Muscle of back (tissue), 13 donors: ENCODE measurements at places on chromosomes 16 and 17. TPM values are rescaled to one million over a fixed set of nuclear protein-coding genes. Genes with fewer than 3 reads are reported as not detected.

Gene HOXB1
- polyA plus RNA-seq = not detected

Gene GP1BA
- 1.7 TPM for polyA plus RNA-seq

Gene SEPTIN12
- 9.8 TPM for polyA plus RNA-seq

Gene KRTAP1-5
- polyA plus RNA-seq = not detected

Gene CCL5
- 7.3 TPM for polyA plus RNA-seq

Gene NPIPB13
- 2.0 TPM for polyA plus RNA-seq

Gene RHBDL1
- 0.85 TPM for polyA plus RNA-seq

GRCh38 chr17:56038131-56038530, 115.1 kb upstream of the ANKFN1 start:
- peak; percentile 6 for DNase-seq

GRCh38 chr17:74280093-74280513, 6.1 kb downstream of the DNAI2 start:
- no peak for DNase-seq

- DNase-seq = peak; percentile 55
Measured at GRCh38 chr16:65833171-65833871, 533.2 kb upstream of the CDH5 start.

- no peak for DNase-seq
Measured at GRCh38 chr16:23651943-23652468, 10.7 kb downstream of the DCTN5 start.

- DNase-seq = no peak
Measured at GRCh38 chr17:28702752-28703150, 8.9 kb downstream of the PROCA1 start.

- no peak for DNase-seq
Measured at GRCh38 chr17:78364436-78365281, 4.8 kb upstream of the SOCS3 start.

DNA sequence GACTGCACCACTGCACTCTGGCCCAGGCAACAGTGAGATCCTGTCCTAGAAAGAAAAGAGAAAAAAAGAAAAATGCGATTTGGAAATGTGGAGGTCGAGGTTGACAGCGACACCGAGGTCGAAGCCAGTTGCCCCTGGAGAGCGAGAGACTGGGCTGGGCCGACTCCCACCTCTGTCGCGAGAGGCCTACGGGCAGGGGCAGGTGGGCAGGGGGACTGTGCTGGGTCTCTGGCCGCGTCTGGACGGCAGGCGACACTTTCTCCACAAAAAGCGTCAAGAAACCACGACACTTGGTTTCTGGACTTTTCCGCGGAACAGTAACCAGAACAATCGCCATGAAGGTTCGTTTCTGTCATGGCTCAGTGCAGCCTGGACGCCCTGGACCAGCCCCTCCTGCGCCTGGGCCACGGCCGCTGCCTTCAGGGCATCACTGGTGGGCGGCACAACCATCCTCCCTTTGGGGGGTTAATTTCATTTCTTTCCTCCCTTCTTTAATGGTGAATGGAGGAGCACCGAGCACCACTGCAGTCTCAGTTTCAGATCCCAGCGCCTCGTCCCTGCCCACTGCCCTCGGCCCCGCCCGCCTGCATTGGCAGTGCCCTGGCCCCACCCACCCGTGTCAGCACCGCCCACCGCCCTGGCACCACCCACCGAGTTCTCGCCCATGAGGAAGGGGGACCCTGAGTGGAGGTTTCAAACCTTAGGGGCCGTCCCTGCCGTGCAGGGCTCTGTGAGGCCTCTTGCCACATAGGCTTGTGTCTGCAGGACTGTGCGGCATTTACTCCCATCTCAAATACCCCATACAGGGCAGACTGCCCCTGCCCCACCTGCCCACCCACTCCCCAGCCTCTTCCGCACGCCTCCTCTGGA, 18.5 kb upstream of the CDH15 start:
- no peak for DNase-seq

DNA sequence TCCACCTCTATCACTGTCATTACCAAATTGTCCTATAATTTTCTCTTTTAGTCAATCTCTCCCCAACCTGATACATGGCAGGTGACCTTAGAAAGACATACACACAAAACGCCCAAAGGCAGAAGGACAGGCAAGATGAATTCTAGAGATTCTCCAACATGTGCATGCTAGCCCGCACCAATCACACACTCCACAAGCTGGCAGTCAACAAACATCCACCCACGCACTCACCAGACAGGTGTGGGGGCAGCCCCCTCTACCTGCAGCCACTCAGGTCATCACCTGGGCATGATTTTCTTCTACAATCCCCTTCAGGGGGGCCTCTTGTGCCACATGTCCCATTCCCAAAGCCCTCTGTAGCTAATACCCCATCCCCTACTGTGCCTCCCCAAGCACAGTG, 9.5 kb downstream of the MPP2 start:
- DNase-seq = no peak

DNA sequence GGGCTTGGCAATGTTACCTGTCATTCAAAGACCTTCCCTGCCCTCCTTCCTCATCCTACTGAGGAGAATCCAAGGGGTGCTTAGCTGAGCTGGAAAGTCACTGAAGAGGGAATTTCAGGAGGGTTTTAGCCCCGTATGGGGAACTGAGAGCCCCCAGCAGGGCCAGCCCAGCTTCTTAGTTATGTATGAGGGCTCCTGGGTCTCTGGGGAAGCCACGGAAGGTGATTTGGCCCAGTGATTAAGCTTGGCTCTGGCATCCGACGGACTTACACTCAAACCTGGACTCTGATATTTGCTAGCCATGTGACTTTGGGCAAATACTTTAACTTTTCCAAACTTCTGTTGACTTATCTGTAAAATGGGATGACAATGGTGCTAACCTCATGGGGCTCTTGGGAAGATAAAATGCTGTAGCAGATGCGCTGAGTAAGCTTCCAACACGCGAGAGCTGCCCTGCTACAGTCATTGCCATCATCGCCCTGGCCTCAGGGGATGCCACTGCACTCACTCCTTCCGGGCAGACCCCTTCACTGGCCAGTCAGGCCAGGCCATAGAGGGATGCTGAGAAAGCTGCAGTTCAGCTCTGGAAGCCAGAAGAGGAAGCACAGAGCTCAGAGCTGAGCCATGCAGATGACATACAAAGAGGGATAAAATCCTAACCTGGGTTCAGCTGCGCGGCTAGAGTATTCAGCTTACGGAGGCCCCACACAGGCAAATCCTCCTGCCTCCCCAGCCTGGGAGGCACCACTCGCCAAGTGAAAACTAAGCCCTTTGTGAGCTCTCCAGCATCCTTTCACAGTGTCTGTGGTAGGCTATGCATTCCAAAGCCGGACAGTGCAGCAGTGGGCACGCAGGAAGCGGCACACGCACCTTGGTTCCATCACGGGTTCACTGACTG, 44.9 kb upstream of the PIK3R6 start:
- no peak for DNase-seq

- no peak for DNase-seq
Measured at GRCh38 chr17:1110862-1111598, 68.8 kb downstream of the ABR start.
